ENCODE measurements at places on chromosomes 12 and 14. TPM values are rescaled to one million over a fixed set of nuclear protein-coding genes. Genes with fewer than 3 reads are reported as not detected.

The LGR5 gene
- total RNA-seq = 7.2 TPM

The SPTB gene
- 126 TPM for total RNA-seq

The GPD1 gene
- total RNA-seq = 56.3 TPM

The E2F7 gene
- 3.1 TPM for total RNA-seq

The TMEM253 gene
- 0.31 TPM for total RNA-seq

The CD63 gene
- 905 TPM for total RNA-seq

The NABP2 gene
- 24.1 TPM for total RNA-seq

The CCDC196 gene
- not detected for total RNA-seq

The SAV1 gene
- total RNA-seq = 16.2 TPM

The TRPV4 gene
- total RNA-seq = 0.13 TPM

The RNU4-1 gene
- 636 TPM for total RNA-seq

All from muscle of leg (tissue), 16 donors.